T-helper 1 cell (primary cell): ENCODE measurements at places on chromosomes 12 and 14.

DNA sequence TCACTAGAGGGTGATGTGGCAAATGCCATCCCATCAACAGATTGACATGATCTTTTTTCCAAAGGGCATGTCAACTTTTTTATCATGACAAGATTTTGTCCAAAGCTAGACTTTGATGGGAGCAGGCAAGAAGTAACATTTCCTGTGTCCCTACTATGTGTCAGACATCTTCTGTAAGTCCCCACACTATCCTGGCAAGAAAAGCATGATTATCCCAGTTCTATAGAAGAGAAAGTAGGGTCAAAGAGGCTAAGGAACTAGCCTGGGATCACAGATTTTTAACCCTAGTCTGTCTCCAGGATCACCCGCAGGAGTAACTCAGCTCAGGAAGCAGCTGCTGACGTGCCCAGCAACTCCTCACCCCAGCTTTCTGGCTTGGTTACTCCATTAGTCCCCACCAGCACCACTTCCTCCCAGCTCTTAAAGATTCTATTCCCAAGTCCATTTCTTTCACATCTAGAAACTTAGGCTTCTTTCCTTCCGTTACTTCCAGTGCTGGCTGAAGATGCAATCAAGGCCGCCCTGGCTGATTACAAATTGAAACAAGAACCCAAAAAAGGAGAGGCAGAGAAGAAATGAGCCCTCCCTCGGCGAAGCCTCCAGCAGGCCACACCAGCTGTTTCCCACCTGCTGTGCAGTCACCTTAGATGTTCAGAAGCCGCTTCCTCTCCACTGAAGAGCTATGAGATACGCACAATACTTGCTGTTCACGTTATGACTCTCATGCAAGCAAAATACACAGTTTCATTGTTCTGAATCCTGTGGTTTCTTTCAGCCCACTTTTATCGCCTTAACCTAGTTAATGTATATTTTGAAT, 6.2 kb downstream of the ISCU start:
- DNase-seq: no peak

GRCh38 chr14:32265584-32265983, 62.5 kb upstream of the RNU6-8 start:
- DNase-seq: no peak

DNA sequence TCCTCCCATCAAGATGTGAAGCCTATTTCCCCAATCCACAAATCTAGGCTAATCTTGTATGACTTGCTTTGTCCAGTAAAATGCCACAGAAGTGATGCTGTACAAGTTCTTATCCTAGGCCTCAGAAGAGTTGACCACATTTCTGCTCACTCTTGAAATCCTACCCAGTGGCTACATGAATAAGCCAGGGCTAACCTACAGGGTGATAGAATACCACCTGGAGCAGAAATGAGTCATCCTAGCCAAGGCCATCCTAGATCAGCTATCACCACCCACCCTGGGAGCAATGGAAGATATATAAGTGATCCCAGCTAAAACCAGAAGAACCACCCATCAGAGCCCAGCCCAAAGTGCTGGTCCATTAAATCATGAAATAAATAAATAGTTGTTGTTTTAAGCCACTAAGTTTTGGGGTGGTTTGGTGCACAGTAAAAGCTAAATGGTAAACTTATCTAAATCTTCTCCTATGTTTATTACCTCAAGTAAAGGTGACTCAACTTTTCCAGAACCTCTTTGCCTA, 105.1 kb downstream of the RPS29 start:
- DNase-seq: no peak

- no peak for DNase-seq
These were observed 197.1 kb downstream of the EXOC5 start for GRCh38 chr14:57071639-57072038.
